ENCODE measurements at places on chromosomes 5 and 9.

DNA sequence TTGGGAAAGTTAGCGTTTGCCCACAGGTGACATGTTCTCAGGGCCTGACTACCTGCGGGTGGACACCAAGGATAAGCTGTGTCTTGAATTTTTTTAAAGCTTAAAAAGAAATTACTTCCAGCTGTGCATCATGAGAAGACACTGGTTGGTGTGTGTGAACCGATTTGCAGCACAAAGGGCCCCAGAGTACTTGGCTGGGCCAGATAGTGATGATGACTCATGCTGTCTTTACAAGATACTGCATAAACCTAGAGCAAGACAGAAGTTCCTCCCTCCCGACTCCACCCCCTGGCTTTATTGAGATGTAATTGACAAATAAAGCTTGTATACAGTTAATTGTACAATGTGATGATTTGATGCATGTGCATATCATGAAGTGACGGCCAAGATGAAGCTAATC is 212.8 kb downstream of the NXNL2 start:
- peak; percentile 89 for DNase-seq

DNA sequence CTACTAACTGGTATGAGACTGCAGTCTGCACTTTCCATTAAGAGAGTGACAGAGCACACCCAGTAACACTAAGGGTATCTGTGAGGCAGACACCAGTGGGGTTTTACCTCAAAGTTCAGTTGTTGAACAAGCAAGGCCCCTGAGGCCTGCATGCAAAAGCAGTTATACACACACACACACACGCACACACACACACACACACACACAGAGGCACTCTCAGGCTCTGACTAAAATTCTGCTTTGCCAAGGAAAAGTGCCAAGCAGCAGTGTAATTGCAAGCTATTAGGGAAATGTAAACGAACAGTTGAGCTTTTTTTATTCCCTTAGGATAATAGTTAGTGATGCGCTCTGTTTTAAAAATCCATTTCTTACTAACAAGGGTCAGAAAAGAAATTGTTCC is 377.1 kb downstream of the SPOCK1 start:
- no peak for DNase-seq

DNA sequence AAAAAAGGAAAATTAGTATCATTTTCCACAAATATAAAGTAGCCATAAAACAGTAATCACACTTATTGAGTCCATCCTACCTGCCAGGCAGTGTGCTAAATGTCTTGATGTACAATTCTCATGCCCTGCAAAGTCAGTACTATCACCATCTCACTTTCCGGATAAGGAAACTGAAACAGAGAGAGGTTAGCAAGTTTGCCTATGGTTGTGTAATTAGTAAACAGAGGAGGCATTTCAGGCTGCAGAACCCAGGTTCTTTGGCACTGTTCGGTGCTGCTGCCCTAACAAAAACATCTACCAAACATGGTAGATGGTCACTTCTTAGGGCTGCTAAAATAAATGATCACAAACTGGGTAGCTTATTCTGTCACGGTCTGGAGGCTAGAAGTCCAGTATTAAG is 22.6 kb downstream of the PLAC8L1 start:
- no peak for DNase-seq

DNA sequence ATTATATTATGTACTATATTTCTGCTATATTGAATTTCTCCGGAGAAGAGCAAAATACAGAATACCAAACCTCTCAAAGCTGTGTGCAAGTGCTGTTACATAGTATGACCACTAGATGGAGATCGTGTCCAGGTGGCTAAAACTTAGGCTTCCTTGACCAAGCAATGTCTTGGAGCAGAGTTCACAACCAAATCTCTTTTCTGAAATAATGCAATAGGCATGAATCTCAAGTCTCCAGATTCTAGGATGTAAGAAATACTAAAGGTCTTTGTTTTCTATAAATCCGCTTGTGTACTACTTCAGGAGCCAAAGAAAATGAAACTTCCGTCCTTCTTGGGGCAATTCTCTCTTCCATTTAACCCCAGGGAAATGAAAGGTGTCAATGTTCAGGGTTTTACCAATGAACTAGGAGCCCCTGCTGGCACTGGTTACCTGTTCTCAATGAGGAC is 181.5 kb upstream of the RAI14 start:
- peak; percentile 67 for DNase-seq

DNA sequence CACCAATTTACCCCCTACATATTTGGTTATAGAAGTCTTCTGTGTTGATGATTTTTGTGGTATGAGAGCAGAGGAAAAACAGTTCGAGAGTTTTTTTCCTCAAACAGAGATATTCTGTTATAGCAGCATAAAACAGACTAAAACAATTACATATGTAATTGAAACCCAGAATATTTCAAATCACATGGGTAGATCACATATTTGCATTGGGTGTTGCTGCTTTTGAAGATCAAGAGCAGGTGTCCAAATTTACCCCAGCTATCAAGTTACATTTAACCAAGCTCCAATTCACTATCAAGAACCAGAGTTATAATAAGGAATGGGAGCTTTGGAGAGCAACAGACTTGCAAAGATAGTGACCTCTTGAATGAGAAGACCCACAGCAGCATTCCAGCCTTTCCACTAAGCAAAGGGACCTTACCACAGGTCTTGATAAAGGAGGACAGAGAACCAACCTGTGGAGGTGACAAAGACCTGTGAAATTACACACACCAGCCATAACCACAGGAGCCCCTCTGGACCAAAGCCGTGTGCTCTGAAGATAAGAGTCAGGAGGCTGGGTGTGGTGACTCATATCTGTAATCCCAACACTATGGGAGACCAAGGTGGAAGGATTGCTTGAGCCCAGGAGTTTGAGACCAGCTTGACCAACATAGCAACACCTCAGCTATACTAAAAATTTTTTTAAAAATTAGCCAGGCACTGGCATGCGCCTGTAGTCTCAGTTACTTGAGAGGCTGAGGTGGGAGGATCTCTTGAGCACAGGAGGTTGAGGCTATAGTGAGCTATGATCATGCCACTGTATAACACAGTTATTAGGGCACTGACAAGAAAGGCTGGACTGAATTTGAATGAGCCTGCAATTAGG is 4.0 kb upstream of the CCL28 start:
- DNase-seq, result no peak

DNA sequence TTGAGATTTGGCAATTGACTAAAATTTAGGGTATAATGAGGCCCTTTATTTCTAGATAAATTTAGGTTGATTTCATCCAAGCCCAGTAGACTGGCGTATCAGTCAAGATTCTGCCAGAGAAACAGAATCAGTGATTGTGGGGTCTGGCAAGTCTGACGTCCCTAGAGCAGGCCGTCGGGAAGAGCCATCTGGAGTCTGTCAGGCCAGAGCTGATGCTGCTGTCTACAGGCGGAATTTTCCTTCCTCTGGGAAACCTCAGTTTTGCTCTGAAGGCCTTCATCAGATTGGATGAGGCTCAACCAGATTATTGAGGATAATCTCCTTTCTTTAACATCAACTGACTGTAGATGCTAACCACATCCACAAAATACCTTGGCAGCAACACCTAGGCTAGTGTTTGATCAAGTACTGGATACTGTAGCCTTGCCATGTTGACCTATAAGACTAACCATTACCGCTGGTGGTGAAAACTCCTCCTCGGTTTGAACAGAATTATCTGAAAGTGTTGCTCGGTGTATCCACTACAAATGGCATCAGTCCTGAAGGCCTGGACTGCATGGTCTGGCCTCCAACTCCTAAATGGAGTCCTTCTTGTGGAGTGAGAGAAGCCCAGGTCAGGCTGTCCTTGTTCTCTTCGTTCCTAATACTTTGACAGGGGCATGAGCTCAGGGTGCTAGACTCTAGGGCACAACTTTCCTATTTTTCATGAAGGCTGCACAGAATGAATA is 83.2 kb upstream of the ANKH start:
- no peak for DNase-seq

DNA sequence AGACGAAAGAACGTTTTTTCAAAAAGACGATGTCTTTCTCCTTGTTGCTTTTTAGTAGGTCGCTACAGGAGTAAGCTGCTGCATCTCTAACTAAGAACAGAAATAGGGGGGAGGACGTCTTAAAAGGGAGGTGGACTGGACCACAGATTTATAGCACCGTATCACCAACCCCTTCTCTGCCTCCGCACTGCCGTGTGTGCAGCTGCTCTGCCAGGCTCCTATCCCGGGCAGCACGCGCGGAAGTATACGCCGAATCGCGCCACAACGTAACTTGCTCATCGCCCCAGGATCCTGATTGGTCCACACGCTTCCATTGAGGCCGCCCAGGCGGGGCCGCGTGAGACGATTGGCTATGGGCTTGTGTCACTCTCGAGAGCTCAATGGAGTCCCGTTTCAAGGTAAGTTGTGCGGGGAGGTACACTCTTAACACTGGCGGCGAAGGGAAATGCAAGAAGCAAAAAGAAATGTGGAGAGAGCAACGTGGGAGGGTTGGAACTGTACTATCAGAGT is at the start of gene ELAVL2:
TSS of gene ELAVL2 (minus strand) at position 121 of the 510 bp plus-strand sequence. CDS start 64,006 bp downstream, outside the sequence.
- peak; percentile 85 for DNase-seq

- peak; percentile 22 for DNase-seq
Observed at GRCh38 chr5:167916261-167916691, 375.2 kb upstream of the WWC1 start.

- no peak for DNase-seq
Observed at GRCh38 chr5:162107591-162107990, 40.0 kb downstream of the GABRG2 start.

DNA sequence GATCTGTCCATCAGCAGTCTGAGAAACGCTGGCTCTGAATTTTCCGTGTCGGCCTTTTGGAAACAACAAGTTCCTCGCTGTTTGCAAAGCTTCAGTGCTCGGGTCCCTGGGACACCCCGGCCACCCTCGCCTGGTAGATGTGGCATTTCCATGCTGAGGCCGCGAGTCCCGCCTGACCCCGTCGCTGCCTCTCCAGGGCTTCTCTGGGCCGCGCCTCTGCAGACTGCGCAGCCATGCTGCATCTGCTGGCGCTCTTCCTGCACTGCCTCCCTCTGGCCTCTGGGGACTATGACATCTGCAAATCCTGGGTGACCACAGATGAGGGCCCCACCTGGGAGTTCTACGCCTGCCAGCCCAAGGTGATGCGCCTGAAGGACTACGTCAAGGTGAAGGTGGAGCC is 4.7 kb downstream of the NTNG2 start:
- DNase-seq, result no peak

DNA sequence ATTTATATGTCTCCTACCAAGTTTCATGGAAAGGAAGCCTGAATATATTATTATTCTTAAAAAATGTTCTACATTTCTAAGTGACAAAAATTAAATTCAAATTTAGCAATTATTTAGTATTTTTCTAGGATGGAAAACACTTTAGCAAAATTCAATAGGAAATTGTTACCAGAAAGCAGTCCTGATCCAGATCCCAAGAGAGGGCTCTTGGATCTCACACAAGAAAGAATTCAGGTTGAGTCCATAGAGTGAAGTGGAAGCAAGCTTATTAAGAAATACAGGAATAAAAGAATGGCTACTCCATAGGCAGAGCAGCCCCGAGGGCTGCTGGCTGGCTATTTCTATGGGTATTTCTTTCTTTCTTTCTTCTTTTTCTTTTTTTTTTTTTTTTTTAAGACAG is 44.7 kb downstream of the LRRC70 start:
- no peak for DNase-seq

- no peak for DNase-seq
Observed at GRCh38 chr5:61081741-61082140, 80.5 kb downstream of the SMIM15 start.

- peak; percentile 35 for DNase-seq
Observed at GRCh38 chr9:71783120-71783523, 14.8 kb upstream of the CEMIP2 start.

- no peak for DNase-seq
Observed at GRCh38 chr9:20256284-20256948, 365.9 kb downstream of the MLLT3 start.

GRCh38 chr5:90421136-90421535 is 11.6 kb upstream of the CETN3 start:
- peak; percentile 13 for DNase-seq

GRCh38 chr5:115543365-115544042 is 1.1 kb downstream of the FEM1C start:
- DNase-seq, result no peak

DNA sequence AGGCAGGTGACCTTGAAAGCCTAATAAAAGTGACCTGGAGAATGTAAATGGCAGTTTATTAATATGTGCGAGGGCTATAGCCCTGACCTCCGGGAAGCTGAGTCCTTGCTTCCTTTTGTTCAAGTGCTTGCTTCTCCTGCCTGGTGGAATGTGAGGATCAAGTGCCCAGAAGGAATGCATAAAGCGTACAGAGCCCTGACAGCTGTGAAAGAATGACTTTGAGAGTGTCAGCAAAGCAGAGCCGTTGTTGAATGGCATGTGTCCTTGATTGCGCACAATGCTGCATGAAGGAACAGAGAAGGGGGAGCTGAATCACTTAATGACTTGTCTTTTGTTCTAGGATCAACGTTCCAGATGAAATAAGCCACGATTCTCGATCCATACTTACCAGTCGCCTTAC is 133.0 kb downstream of the SLF1 start:
- no peak for DNase-seq

GRCh38 chr9:32581512-32582143 is 8.7 kb upstream of the NDUFB6 start:
- DNase-seq, result peak; percentile 58

DNA sequence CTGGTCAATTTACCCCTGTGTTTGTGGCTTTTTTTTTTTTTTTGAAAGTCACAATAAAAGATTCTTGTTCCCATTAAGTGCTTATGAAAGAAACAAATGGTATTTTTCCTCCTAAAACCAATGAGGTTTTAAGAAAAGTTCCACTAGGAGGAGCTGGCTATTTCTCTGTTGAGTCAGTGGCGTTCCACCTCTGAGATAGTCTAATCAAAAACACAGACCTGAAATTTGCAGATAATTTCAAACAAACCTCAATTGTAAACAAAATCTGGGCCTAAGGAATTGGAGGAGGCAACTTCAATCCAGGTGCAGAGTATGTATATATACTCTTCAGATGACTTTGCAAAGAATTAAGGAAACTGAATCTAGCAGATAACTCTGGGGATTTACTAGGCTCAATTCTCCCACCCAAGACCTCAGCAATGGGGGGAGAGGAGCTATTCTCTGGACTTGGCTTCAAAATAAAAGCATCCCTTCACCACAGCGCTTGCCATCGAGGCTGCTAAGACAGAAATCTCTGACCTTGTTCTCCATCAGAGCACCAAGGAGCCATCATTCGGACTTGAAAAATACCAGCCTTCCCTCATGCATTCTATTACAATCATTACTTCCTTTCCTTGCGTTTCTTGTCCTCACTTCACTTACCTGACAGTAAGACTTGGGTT is 52.4 kb downstream of the FANCC start:
- peak; percentile 41 for DNase-seq

DNA sequence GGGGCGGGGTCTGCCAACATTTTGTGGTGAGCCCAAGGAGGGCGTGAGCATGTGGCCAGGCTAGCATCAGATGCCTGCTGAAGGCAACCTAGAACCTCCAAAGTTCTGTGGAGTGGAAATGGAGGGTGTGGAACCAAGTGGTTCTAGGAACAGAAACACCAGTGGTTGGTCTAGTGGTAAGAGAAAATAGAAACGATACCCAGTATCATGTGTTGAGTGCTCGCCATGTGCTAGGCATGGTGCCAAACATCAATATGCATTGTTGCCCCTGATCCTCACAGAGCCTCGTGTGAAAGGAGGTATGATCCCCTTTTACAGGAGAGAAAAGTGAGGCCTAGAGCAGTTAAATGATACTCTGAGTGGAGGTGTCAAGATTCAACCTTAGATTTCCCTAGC is 31.5 kb upstream of the MVB12B start:
- DNase-seq, result no peak

All from EL (cell line).